HFF-Myc (cell line): ENCODE measurements at places on chromosomes 7 and 10.

- no peak for DNase-seq
Observed at GRCh38 chr10:78139341-78139740, 105.7 kb downstream of the RPS24 start.

DNA sequence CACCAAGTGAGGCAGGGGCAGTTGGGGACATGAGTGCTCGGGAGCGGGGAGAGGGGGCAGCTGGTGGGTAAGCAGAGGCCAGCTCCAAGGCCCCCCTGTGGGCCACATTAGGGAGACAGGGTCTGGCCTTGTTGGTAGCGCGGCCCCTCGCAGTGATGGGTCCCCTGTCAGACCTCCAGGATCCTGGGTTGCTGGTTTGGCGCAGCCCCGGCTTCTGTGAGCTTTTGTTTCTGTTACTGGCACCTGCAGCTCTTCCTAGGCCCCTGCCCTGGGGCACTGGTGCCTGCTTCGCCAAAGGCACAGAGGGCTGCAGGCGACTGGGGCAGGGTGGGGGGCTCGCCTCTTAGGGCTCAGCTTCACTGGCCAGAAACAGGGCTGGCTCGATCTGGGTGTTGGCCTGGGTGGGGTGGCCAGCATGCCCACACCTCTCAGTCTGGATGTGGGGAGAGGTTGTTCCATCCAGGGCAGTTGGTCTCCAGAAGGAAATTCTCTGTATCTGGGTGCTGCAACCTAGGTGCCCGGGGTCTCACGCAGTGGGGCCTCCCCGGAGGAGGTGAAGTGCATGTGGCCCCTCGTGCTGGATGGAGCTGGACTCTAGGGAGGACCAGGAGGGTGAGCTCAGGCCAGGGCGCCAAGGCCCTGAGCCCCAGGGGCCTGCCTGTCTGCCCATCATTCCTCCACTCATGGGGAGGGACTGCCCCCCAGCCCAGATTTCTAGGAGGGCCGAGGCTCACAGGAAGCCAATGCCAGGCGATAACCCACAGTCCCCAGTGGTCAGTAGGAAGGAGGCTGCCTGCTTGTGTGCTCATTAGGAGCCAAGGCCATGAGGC is 138.6 kb downstream of the LHPP start:
- no peak for DNase-seq

DNA sequence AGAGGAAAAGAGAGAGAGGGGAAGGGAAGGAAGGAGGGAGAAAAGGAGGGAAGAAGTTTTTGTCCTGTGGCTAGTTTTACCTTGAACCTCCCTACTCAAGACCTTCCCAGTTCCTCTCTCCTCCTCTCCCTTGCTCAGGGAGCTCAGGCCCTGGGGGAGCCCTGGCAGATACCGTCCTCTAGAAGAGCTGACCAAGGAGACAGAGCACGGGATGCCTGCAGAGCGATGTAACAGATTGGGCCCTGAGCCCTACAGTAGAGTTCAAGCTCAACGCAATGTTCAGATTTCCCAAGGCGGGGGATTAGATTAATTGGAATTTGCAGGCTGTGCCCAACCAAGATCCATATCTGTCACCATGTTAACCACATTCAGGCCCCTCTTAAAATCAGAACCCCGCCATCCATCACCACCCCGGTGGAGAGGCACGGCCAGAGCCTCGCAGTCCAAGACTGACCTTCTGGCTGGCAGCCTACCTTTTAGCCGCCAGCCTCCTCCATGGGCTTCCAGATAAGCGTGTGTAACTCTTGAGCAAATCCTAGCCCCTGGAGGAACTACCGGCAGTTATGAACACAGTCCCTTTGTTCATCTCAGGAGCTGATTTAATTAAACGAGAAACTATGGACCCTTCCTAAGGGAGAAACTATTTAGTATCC is 70.6 kb downstream of the KCNMA1 start:
- no peak for DNase-seq

DNA sequence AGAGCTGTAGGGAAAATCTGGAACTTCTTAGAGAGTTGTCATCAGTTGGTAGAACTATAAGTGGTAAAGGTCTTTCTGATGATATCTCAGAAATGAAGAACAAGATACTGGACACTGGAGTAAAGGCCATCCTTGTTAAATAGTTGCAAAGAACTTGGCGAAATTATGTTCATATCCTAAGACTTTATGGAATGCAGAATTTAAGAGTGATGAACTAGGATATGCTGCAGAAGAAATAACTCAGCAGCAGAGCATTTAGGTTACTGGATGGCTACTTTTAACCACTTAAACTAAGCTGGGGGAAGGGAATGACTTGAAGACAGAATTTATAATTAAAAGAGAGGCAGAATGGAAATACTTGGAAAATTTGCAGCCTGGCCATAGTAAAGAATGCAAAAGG is 23.7 kb downstream of the PTEN start:
- no peak for DNase-seq

DNA sequence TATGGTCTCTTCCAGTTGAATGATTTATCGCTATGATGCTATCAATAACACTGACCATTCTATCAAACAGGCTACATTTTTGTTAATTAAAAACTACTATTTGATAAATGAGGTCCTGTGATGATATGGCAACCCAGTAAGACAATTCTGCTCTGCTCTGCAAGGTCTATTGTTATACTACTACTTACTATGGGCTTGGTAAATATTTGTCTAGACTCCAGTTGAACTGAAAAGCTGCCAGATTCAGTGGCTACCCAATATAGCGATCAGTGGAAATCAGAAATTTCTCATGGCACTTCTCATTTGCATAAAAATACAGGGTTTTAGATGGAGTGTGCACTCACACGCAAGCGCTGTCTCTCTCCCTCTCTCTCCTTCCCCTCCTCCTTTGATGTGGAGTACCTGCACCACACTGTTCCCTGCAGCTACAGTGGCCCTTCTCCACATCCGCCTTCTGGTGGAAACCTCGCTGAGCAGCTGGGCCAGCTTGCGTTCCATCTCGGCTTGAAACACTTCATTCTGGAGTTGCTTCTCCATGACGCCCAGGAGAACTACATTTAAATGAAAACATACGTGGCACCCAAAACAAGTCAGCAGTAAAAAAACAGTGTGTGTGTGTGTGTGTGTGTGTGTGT is 77.9 kb downstream of the KIAA1549 start:
- no peak for DNase-seq

GRCh38 chr7:42573881-42574672 is 337.1 kb upstream of the GLI3 start:
- no peak for DNase-seq

DNA sequence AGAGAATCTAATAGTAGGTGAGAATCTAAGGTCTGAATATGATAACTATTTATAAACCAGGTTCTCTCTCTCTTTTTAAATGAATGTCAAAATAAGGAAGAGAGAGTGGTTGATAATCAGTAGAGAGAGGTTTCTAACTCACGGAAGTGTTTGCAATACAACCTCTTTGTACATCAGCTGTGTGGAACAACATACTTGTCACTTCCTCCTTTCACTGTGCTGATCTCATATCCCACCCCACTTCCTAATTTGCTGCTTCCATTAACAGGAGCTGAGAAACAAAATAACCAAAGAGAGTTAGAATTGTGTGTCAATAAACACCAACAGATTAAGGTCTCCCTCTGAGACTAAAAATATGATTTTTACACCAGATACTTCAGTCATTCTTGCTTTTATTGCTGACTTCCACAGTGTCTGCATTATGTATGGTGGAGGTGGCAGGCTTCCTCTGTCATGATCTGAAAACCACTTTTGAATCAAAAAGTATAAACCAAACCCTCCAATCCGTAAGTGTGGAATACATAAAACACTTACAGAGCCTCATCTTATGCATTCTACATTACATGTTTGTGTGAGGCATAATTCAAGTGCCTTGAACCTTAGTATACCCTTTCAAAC is 25.0 kb downstream of the CACUL1 start:
- no peak for DNase-seq

DNA sequence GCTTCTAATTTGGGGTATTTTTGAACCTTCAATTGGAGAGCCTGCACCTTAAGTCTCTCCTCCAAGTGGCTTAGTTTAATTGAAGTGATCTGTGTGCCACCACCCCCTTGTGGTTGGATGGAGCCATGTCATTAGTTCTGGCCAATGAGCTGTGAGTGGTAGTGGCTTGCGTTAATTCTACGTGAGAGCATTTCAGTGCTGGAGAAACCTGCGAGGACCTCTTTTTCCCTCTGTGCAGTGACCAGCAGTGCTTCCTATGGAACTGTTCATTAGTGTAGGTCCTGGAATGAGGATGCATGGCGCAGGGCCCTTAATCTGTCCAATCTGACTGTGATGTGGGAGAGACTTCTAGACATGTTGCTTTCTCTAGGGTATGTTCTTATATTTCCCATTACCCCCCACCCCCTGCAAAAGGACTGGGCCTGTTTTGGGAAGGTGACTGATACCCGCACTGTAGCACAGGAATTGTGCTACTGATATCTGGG is 3.8 kb downstream of the HILPDA start:
- peak; percentile 40 for DNase-seq

DNA sequence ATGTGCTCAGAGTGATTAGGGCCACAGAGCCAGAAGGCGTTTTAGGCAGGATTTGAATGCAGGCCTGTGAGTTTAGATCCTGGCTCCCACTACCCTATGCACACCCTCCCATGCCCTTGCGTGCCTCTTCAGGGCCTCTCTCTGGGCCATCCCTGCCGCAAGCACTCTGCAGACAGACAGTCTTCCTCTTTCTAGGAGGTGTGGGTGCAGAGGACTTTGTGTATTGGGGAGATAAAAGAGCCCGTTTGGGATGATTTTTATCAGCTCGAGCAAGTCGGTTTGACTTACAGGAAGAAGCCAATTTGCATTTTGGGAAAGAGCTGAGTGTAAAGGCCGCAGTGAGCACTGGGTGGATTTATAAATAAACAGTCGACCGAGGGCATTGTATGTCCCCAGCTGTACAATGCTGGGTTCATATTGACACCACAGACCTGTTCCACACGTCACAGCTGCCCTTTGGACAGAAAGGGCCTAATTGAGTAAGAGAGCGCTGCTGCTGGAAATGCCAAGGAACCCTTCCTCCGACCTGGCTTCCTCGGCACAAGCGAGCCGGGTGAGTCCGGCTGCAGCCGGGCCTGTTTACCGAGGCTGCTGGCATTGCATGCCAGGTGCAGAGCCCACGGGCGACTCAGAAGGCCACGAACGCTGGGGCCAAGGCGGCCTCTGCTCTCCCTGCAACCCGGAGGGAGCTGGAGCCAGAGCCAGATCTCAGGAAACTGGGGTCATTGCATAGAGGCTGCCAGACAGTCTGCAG is 25.1 kb downstream of the ZMIZ1 start:
- DNase-seq, result no peak

DNA sequence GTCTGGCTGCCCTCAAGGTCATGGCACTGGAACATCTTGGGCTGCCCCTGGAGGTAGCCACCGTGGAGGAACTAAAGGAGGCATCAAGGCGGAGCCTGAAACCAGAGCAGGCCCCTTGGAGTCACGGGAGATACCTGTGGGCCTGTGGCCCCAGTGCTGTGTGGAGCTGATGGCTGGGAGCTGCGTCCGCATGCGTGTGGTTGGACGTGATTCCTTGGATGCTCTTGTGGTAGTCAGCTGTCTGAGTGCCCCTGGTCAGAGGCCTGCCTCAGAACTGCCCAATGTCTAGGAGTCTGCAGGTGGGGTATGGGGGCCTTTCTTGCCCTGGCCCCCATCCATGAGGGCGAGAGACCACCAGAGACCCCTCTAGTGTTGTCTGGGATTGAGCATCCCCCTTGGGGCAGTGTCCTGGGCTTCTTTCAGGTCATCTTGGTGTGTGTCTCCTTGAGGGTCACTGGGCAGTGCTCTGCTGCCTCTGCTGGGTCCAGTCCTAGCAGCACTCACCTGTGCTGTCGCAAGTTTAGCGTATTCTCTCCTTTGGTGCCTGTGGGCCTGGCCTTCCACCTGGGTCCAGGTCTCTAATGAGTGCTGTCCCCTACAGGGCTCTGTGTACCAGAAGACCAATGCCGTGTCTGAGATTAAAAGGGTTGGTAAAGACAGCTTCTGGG is 8.1 kb downstream of the PGAM2 start:
- DNase-seq, result no peak

- DNase-seq, result no peak
Observed at GRCh38 chr10:78907551-78908211, 161.1 kb upstream of the ZMIZ1 start.

DNA sequence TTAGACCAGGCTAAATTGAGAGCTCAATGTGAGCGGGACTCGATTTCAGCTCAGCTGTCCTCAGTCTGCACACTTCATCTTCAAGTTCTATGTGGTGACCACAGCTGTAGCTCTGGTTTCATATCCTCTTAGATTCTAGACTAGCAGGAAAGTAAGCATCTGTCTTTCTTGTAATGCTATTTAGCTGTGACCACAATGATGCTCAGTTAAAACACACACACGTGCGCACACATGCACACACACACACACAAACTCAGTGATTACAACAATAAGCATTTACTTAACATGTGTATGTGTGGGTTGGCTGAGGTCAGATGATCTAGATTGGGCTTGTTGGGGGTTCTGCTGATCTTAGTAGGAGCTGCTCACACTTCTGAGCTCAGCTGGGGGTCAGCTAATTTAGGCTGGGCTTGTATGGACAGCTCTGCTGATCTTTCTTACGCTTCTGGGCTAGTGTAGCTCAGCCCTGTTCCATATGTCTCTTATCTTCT is 82.5 kb downstream of the ZNF365 start:
- peak; percentile 76 for DNase-seq

- DNase-seq, result no peak
Observed at GRCh38 chr10:4686644-4686996, 139.4 kb upstream of the AKR1E2 start.

DNA sequence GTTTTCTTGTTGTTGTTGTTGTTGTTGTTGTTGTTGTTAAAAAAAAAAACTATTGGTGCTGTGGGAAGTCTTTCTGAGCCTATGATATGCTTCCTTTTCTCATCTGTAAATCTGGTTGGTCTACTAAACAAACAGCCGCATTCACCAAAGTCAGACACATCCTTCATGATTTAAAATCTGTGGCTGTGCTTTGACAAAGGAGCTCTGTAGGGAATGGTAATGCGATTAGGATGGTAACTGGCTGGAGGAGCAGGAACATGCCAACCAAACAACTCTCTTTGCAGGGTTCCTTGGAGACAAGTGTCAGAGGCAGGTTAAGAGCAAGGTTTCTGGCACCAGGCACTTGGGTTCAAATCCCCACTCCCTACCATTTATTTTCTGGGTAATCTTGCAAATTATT is 14.9 kb upstream of the SP4 start:
- DNase-seq, result no peak

DNA sequence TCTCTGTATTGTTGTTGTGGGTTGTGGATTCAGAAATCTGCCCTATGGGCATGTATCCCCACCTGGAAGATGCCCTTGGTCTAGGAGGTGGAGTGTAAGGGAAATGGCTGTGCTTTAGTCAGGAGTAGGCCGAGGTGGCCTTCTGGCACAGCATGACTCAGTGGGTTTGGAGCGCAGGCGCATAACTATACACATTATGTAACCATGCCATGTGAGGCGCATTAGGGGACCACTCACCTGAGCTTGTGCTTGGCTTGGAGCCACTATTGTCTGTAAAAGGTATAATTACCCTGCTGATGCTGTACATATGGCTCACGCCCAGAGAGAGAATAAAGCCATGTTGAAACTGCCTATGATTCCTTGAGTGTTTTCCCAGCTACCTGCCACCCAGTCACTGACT is 20.6 kb upstream of the ADAMTS14 start:
- no peak for DNase-seq
